ENCODE measurements at places on chromosomes 12 and 14. TPM values are rescaled to one million over a fixed set of nuclear protein-coding genes. Genes with fewer than 3 reads are reported as not detected.

GRCh38 chr12:98738002-98738401 lies 92.9 kb downstream of the APAF1 start:
- peaks cover 21% of the 10 kb centered on the region for H3K27me3 ChIP-seq
- H3K4me3 ChIP-seq: no peak overlapping the region
- H3K4me1 ChIP-seq: peaks cover 22% of the 10 kb centered on the region
- H3K27ac ChIP-seq: no peak overlapping the region
- DNase-seq: no peak

DNA sequence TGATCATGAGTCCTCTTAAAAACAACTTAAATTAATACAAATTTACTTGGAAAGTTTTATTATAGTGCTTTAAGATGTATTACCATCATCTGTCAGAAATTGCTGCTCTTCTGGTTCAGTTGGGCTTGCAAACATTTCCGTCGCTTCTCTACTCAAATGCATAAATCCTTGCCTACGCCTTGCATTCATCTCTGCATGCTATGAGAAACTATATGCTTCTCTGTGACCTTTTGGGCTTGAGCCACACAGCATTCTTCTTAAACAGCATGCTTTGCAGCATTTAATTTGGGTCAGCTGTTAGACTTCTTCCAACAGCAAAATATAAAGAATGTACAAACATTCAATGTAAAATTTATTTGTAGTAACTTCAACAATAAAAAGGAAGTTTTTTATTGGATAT lies 305.7 kb upstream of the FLRT2 start:
- H3K27ac ChIP-seq: no peak overlapping the region
- no peak for DNase-seq
- H3K4me3 ChIP-seq: no peak overlapping the region

DNA sequence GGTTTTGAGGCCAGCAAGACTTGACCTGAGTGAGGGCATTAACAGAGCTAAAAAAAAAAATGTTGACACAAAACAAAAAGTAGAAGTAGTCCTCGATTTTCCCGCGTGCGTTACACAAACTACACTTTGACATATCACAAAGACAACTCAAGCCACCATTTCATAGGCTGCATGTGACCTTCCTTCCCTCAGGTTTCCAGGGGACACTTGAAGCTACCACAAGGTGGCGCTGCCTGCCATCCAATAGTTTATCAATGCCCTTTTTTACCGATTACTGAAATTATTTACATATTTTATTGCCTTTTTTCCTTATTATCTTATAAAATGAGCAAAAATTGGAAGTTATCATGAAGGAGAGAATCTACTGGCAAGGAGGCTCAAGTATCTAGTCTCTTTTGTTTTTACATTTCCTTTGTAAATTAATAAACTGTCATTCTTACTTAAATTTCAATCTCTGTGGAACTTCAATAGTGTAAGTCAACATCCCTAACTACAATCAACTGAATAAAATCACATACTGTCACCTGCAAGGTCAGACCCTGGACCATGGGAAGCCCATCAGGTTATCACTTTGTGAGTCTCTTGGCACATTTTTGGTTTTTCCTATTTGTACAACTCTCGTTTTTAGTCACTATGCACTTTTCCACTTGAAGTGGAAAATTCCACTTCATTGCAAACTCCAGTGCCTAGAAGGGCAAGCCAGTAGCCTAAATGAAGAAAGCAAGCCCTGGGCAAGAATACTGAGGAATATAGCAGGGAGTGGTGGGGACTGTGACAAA lies 84.6 kb upstream of the CPSF6 start:
- H3K36me3 ChIP-seq: no peaks in the 10 kb centered on the region
- H3K4me1 ChIP-seq: peaks cover 22% of the 10 kb centered on the region
- H3K27ac ChIP-seq: no peak overlapping the region
- H3K27me3 ChIP-seq: peaks cover 6% of the 10 kb centered on the region

DNA sequence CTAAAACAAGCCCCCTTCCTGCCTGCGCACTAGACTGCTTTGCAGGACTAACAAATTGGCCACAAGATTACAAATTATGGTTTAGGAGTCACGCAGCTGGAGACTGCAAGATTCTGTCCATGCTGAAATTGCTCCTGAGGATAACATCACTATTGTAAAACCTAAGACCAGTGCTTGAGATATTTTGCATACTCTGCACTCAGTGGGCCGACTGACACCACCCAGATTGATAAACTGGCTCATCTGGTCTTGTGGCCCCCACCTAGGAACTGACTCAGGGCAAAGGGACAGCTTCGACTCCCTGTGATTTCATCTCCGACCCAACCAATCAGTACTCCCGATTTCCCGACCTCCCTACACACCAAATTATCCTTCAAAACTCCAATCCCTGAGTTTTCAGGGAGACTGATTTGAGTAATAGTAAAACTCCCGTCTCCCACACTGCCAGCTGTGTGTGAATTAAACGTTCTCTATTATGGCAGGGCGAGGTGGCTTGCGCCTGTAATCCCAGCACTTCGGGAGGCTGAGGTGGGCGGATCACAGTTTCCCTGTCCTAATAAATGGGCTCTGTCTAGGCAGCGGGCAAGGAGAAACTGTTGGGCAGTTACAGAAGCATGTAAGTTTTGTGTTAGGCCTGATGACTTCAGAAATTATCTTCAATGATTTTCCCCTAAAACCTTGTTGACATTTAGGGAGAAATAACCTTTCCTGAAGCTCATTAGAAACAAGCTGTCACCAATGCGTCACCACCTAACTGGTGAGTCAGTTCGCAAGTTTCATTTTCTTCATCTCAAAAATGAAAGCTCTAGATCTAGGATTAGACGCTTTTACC lies 5.3 kb upstream of the UBC start:
- H3K27me3 ChIP-seq: no peaks in the 10 kb centered on the region
- H3K4me1 ChIP-seq: peaks cover 74% of the 10 kb centered on the region
- peak overlapping the region; percentile 75 for H3K4me3 ChIP-seq
- H3K36me3 ChIP-seq: no peaks in the 10 kb centered on the region
- H3K27ac ChIP-seq: peak overlapping the region; percentile 88

DNA sequence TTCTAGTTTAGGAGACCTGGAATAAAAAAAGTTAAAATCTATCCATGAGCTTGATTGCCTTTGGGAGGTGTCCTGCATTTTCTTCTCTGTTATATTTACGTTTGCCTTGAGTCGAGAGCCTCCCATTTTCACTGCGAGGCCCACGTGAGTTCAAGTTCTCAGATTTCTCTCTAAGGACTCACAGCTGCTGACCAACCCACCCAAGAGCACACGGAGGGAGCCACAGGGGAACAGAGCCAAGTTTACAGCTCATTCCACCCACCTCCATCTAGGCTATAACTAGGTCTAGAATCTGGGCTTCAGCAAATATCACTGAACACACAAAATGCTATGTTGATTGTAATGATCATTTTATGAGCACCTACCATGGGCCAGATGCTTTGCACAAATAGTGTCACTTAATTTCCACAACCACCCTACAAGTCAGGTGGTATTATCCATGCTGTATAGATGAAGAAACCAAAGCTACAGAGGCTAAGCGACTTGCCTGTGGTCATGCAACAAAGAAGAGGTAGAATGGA lies 16.7 kb downstream of the ALDH1L2 start:
- H3K27me3 ChIP-seq: no peaks in the 10 kb centered on the region
- no peak overlapping the region for H3K4me3 ChIP-seq
- H3K36me3 ChIP-seq: peaks cover 7% of the 10 kb centered on the region
- H3K4me1 ChIP-seq: peaks cover 18% of the 10 kb centered on the region

ABCC9 gene
- 0.02 TPM for total RNA-seq

- no peak overlapping the region for H3K27ac ChIP-seq
- peaks cover 21% of the 10 kb centered on the region for H3K36me3 ChIP-seq
- no peaks in the 10 kb centered on the region for H3K4me1 ChIP-seq
These were observed 326.3 kb upstream of the DIO2 start for GRCh38 chr14:80537626-80538025.

- no peak for DNase-seq
- H3K4me1 ChIP-seq: no peaks in the 10 kb centered on the region
- H3K4me3 ChIP-seq: no peak overlapping the region
- H3K27ac ChIP-seq: no peak overlapping the region
- no peaks in the 10 kb centered on the region for H3K36me3 ChIP-seq
- no peaks in the 10 kb centered on the region for H3K27me3 ChIP-seq
These were observed 15.7 kb downstream of the SMCO2 start for GRCh38 chr12:27462151-27462694.

GRCh38 chr12:110149086-110149660 lies 25.0 kb downstream of the IFT81 start:
- H3K27ac ChIP-seq: peak overlapping the region; percentile 1
- H3K36me3 ChIP-seq: peaks cover 16% of the 10 kb centered on the region
- H3K4me3 ChIP-seq: no peak overlapping the region
- no peaks in the 10 kb centered on the region for H3K4me1 ChIP-seq

- no peak overlapping the region for H3K27ac ChIP-seq
- no peaks in the 10 kb centered on the region for H3K27me3 ChIP-seq
- H3K36me3 ChIP-seq: no peaks in the 10 kb centered on the region
- 0 out of 2 replicates have a peak, but pooled peaks cover 8% of the 10 kb centered on the region for H3K4me1 ChIP-seq
These were observed 1.8 kb downstream of the CPNE6 start for GRCh38 chr14:24072881-24073877.

DNA sequence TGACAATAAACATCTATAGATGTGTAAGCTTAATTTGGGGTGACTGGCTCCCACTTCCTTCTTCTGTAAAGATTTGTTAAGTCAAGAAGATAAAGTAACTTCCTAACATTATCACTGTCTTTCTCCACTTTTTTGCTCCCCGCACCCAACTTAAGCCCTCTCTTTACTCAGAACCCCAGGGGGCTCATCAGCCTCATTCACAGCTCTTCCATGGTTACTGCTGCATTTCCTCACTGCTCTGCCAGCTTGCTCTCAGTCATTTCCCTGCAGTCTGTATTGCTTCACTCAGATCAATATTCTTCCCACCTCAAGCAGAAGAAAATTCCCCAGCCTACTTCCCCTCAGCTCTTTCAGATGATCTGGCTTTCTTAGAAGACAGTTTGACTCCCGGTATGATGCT lies 102.0 kb downstream of the PIK3C2G start:
- no peak overlapping the region for H3K27ac ChIP-seq
- peaks cover 28% of the 10 kb centered on the region for H3K36me3 ChIP-seq
- H3K4me3 ChIP-seq: no peak overlapping the region
- no peak for DNase-seq
- no peaks in the 10 kb centered on the region for H3K27me3 ChIP-seq

- no peak for DNase-seq
- no peak overlapping the region for H3K27ac ChIP-seq
- peaks cover 76% of the 10 kb centered on the region for H3K4me1 ChIP-seq
- H3K4me3 ChIP-seq: no peak overlapping the region
These were observed 82.7 kb upstream of the OTX2 start for GRCh38 chr14:56892959-56893358.

GRCh38 chr14:35808076-35808637 lies 938 bp downstream of the RALGAPA1 start:
- no peaks in the 10 kb centered on the region for H3K36me3 ChIP-seq
- peak; percentile 32 for DNase-seq
- H3K4me1 ChIP-seq: peaks cover 15% of the 10 kb centered on the region
- H3K27ac ChIP-seq: peak overlapping the region; percentile 76
- peaks cover 5% of the 10 kb centered on the region for H3K27me3 ChIP-seq

DNA sequence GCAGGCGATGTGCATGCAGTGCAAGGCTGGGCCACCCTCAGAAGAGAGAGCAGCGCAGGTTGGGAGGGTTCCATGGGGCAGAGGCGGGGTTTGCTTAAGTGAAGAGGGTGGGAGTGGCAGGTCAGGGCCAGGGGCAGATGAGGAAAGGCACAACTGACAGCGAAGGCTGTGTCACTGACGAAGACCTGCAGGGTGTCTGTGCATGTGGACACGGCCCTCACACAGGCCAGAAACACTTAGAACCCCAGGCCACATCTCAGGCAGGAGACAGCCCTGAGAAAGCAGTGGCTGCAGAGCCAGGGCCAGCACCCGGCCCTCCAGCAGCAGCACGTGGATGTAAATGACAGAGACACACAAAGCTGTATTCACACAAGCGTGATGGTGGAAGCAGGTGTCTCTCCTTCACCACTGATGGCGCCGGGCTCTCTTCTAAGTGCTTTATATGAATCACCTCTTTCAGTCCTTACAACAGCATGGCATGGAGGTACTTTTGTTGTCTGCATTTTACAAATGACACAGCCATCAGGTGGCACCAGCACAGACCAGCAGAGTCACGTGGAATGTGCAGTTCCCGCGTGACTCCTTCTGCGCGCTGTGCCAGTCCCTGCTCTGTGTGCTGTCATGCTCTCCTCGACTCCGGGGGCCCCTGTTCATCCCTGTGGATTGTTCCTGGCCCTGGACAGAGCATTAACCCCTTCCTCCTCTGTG lies 54.6 kb downstream of the TSPAN11 start:
- no peak overlapping the region for H3K27ac ChIP-seq
- H3K4me3 ChIP-seq: no peak overlapping the region
- H3K36me3 ChIP-seq: no peaks in the 10 kb centered on the region
- no peak for DNase-seq

- H3K27me3 ChIP-seq: peaks cover 15% of the 10 kb centered on the region
- H3K4me1 ChIP-seq: peaks cover 34% of the 10 kb centered on the region
- no peaks in the 10 kb centered on the region for H3K36me3 ChIP-seq
- no peak overlapping the region for H3K27ac ChIP-seq
These were observed 57.9 kb upstream of the PNMA1 start for GRCh38 chr14:73771848-73772638.

DNA sequence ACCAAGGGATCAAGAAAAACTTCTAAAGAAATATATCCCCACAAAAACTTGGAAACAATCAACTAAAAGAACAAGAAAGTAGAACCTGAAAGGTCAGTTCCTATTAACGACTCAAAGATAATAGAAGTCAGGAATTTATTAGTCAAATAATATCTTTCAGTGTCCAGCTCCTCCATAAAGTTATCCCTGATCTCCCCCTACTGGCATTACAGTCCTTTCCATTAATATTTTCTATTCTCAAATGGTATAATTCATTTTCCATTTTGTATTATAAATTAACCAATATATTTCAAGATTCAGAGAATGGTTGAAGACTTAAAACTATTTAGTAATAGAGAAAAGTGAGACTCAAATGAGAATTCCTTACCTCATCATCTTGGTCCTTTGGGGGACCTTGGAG lies 11.6 kb upstream of the SUPT16H start:
- H3K27ac ChIP-seq: no peak overlapping the region
- H3K4me1 ChIP-seq: no peaks in the 10 kb centered on the region
- DNase-seq: no peak
- H3K36me3 ChIP-seq: peaks cover 87% of the 10 kb centered on the region
- H3K27me3 ChIP-seq: no peaks in the 10 kb centered on the region

- peaks cover 54% of the 10 kb centered on the region for H3K27me3 ChIP-seq
- no peak overlapping the region for H3K27ac ChIP-seq
- peak overlapping the region; percentile 64 for H3K4me3 ChIP-seq
- H3K4me1 ChIP-seq: peaks cover 3% of the 10 kb centered on the region
- no peaks in the 10 kb centered on the region for H3K36me3 ChIP-seq
- DNase-seq: peak; percentile 9
These were observed 1.6 kb downstream of the BEGAIN start for GRCh38 chr14:100585448-100586152.
